ENCODE measurements at places on chromosomes 7 and 10. TPM values are rescaled to one million over a fixed set of nuclear protein-coding genes. Genes with fewer than 3 reads are reported as not detected.

DNA sequence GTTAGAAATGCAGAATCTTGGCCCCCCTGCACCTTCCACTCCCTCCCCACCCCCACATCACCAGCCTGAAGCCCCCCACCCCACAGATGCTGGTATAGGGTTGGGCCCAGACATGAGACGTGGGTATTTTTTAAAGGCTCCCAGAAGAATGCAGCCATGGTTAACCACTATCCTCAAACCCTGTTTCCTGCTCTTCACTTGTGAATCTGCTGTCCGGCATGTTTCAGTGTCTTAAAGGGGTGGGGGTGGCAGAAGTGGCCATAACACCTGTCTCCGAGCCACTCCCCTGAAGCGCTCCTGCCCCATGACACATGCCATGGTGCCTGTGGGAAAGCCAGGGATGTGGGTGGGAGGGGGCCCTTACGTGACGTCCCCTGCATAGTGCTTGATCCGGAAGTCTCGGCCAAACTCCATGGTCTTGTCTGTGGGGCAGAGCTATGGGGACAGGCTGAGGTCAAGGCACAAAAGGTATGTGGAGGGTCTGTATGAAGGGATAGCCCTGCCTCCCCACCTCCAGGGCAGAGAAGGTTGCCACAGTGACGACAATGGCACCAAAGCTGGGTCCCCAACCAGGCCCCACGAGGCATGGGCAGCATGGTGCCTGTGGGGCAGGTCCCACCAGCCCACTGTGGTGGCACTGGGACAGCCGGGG is 9.6 kb downstream of the MYO1G start:
- DNase-seq, result no peak

DNA sequence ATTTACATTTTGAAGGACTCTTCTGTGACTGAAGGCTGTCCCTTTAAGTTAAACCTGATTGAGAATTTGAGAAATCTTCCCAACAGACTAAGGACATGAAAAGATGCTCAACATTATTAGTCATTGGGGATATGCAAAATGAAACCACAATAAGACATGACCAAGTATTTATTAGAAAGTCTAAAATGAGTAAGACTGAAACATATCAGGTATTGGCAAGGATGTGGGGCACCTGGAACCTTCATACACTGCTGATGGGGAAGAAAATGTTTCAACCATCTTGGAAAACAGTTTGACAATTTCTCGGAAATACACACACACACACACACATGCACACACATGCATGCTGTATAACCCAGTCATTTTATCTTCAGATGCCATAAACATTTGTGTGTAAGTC is 132.1 kb upstream of the CDK6 start:
- DNase-seq, result no peak

DNA sequence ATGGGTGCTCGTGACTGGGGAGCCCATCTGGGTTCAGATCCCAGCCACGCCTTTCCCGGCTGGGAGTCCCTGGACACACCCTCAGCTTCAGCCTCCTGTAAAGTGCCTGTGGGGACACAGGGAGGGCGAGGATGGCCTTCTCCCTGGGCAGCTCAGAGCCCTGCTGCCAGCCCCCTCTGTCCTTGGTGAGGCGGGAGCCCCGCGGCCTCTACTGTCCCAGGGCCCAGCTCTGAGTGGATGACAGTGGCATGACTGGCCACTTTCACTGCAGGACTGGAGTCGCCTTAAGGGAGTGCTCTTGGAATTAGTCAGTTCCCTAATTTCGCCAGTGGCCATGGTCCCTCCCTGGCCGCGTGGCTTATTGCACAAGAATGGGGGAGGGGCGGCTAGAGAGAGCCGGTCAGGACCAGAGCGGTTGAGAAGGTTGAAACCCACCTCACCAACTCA is 4.6 kb downstream of the BRI3 start:
- no peak for DNase-seq

DNA sequence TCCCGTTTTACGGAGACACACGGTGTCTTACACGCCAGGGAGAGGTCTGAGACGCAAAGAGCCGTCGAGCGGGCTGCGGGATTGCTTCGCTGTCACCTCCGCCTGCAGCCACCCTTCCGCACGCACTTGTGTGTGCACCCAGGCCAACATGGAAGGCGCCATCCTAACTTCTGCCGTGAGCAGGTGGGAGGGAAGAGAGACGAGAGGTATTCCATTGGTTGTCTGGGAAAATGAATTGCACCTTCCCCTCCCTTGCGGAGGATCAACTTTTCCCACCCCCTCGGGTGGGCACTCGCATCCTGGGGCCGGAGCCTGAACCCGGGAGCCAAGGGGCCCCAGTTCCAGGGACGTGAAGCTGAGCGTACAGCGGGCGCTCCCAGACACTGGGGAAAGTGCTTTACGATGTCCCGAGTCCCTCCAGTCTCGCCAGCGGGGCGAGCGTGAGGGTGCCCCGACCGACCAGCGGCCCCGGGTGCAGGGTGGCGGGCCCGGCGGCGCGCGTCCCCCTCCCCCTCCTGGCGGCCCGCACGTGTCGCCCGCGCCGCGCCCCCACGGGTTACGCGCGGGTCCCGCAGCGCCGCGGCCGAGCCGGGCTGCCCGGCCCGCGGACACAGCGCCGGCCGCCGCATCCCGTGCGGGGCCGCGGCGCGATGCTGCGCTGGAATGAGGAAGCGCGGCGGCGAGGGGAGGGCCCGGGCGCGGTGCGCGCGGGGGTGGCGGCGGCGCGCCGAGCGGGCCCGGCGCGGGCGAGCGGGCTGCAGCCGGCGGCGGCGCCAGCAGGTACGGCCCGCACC is 984 bp upstream of the IKZF1 start:
- peak; percentile 60 for DNase-seq

DNA sequence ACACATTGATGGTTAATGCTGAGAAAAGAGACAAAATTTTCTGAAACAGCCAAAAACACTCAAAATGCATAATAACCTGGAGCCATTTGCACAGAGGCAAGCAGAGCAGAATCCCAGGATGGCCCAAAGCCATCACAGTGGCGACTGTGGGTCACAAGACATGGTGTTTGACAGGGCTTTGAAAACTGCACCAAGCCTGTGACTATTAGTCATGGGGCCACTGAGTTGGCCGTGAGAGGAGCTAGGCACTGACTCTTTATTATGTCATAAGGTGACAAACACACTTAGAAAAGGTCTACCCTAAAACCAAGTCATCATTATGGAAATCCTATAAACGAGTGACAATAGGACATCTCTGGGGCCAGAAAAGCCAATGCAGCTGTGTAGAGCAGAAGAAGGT is 23.9 kb downstream of the DRGX start:
- DNase-seq, result no peak

- no peak for DNase-seq
These were observed 12.1 kb downstream of the IFIT3 start for GRCh38 chr10:89339875-89340274.

DNA sequence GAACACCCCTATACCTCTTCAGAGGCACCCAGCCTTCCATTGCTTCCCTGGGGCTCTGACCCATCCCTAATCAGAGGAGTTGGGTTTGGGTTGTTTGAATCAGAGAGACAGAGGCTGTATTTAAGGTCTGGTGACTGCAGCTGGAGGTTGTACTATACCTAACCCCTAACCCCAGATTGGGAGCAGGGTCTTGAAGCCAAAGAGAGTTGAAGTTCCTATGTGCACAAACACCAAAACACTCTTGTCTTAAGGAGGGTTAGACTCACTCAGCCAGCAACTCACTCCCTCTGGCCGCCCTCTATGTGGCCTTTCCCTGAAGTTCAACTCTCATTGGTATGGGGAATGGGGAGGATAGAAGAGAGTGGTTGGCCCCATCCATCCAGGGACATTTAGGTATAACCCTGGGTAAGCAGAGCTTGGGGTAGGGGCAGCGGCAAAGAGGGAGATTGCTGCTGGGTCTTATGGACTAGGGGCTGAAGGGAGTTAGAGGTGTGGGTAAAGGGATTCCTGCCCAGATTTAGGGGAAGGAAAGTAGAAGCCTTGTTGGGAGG is 80.0 kb downstream of the PAX2 start:
- DNase-seq, result no peak

- DNase-seq, result peak; percentile 53
These were observed 29.8 kb downstream of the C10orf67 start for GRCh38 chr10:23314835-23315239.

DNA sequence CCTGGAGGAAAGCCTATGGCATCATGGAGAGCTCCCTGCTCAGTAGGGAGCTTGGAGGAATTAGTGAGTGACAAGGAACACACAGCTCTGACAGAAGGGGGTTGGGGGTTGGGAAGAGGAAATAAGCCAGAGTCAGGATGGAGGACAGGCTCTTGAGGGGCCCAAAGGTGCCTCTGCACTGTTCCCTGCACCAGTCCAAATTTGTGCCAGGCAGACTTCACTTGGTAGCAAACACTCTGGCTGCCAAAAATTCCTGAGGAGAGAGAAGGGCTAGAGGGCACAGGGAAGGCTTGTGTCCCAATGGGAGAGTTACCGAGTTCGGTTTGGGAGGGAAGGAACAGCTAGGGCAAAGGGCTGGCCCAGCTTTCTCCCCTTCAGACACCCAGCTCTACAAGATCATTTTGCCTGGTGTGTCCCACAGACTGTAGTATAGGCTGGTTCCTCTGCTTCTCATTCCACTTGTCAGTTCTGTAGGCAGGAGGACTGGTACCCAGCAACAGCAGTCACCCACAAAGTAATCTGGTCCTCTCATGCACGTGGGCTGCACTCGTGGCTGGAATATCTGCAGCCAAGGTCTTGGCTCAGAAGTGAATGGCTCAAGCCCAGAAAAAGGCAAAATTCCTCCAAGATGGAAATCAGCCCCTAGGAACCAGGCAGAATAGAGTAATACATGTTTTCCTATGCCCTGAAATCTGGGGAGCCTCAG is 8.0 kb upstream of the KCNIP2 start:
- DNase-seq, result no peak

- DNase-seq, result no peak
These were observed 1097.9 kb downstream of the REEP3 start for GRCh38 chr10:64619102-64619501.

GRCh38 chr10:5103481-5103880 is 9.3 kb downstream of the AKR1C3 start:
- DNase-seq, result no peak

- peak; percentile 12 for DNase-seq
These were observed 159.9 kb downstream of the CAMK1D start for GRCh38 chr10:12509016-12509793.

The CALHM3 gene
- not detected for total RNA-seq

The KIF11 gene
- total RNA-seq, result 56.7 TPM

The NRAP gene
- total RNA-seq, result not detected

All from activated T-cell treated with anti-CD3 and anti-CD28 coated beads, Interleukin-2, amount 50 U/mL, for 72 hours (primary cell).